Foreskin keratinocyte (primary cell): ENCODE measurements at places on chromosomes 16 and 17. TPM values are rescaled to one million over a fixed set of nuclear protein-coding genes. Genes with fewer than 3 reads are reported as not detected.

The CYBC1 gene
- 27.3 and 29.5 TPM in 2 replicates for total RNA-seq

The PYY gene
- total RNA-seq: not detected in 2 replicates

The ACAP1 gene
- total RNA-seq: 3.7 and 7.6 TPM in 2 replicates

The ACOX1 gene
- total RNA-seq: 24.3 and 26.4 TPM in 2 replicates

The ANKRD40CL gene
- total RNA-seq: not detected in 2 replicates

The CTRL gene
- total RNA-seq: 0.31 and 0.35 TPM in 2 replicates

The SCARF1 gene
- 0.10 TPM in 1 of 2 replicates, not detected in the other for total RNA-seq

The KLHL10 gene
- 0.04 TPM in 1 of 2 replicates, not detected in the other for total RNA-seq

The KRTAP9-4 gene
- not detected in 2 replicates for total RNA-seq

The AMFR gene
- total RNA-seq: 68.3 and 69.7 TPM in 2 replicates

The MOSMO gene
- total RNA-seq: 23.3 and 27.7 TPM in 2 replicates

The NAGLU gene
- 13.9 and 14.2 TPM in 2 replicates for total RNA-seq

The ZG16 gene
- total RNA-seq: not detected in 2 replicates

The NPIPA2 gene
- total RNA-seq: 0.75 TPM in 1 of 2 replicates, not detected in the other

The ARL5C gene
- total RNA-seq: not detected in 2 replicates

The WSB1 gene
- total RNA-seq: 41.5 and 44.3 TPM in 2 replicates

The JPT1 gene
- 463 and 622 TPM in 2 replicates for total RNA-seq

The CD300LB gene
- total RNA-seq: not detected in 2 replicates
